ENCODE measurements at places on chromosomes 2 and 18.

DNA sequence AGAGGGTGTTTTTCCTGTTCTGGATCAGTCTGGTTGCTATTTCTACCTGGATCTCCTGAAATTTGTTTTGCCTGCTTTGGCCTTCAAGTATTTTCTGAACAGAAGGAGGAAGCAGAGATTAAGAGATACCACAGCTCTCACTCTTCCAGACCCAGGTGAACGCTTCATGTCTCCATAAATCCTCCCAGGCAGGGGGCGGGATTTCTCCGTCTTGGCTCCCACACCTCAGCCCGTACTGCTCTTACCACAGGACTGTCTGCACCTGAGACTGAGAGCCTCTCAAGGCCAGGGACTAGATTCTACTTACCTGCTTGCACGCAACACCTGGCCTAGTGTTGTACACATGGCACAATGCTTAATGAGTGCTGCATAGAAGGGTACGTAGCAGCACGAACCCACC is 59.9 kb upstream of the LRPPRC start:
- no peak for DNase-seq

DNA sequence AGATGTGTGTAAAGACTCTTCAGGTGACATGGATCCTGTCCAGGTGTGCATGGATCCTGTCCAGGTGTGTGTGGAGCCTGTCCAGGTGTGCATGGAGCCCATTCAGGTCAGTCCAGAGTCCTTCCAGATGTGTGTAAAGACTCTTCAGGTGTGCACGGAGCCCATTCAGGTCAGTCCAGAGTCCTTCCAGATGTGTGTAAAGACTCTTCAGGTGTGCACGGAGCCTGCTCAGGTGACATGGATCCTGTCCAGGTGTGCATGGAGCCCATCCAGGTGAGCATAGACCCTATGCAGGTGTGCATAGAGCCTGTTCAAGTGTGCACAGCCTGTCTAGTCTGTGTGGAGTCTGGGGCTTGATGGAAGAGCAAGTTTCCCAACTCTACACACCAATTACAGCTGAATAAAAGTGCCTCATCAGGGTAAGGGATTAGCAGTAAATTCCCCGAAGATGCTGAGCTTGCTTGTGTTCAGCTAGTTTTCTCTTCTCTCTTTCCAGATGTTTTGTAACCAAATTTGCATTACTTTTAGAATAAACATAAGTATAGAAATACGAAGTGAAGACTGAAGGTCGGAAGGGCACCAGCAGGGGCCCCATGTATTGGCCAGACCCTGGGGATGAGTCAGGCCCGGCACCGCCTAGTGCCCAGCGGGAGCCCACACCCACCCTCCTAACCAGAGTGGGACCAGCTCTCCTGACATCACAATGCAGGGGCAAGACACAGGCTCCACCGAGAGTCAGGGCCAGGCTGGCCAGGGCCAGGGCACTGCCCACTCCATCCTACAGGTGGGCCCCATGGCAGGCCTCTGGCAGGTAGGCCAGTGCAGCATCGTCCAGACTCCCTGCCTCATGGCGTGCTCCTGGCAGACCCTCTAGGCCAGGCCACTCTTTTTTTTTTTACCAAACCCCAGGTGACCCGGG is 38.6 kb upstream of the GPC1 start:
- DNase-seq, result no peak

GRCh38 chr2:223930103-223930976 is 14.8 kb downstream of the WDFY1 start:
- DNase-seq, result peak; percentile 52

- DNase-seq, result no peak
These were observed 41.8 kb downstream of the LDLRAD4 start for GRCh38 chr18:13260197-13260934.

DNA sequence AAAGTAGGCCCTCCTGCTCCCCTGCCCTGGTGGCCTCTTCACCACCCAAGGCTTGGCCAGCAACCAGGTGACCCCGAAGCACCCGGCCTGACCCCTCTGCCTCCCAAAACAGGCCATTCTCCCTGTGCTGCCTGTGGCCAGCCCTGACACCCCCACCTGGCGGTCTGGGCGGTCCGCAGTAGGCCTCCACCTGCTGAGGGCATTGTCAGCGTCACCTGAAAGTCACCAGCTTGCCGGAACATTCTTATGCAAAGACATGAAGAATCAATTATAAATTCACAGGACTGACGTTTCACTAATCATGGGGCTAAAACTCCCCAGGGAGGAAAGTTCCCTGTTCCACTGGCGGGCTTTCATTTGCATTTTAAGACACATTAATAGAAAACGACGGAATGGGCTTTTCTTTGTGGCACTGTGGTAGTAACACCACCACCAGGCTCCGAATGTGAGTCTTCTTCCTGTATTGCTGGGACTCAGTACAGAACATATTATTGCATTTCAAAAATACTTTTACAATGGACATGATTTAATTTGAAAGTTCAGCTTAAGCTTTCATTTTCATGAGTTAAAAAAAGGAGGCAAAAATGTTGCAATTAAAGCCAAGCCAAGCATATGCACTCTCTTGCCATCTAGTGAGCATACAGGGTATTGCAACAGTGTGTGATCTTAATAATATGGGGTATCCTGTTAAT is 57.4 kb downstream of the ADI1 start:
- peak; percentile 59 for DNase-seq

DNA sequence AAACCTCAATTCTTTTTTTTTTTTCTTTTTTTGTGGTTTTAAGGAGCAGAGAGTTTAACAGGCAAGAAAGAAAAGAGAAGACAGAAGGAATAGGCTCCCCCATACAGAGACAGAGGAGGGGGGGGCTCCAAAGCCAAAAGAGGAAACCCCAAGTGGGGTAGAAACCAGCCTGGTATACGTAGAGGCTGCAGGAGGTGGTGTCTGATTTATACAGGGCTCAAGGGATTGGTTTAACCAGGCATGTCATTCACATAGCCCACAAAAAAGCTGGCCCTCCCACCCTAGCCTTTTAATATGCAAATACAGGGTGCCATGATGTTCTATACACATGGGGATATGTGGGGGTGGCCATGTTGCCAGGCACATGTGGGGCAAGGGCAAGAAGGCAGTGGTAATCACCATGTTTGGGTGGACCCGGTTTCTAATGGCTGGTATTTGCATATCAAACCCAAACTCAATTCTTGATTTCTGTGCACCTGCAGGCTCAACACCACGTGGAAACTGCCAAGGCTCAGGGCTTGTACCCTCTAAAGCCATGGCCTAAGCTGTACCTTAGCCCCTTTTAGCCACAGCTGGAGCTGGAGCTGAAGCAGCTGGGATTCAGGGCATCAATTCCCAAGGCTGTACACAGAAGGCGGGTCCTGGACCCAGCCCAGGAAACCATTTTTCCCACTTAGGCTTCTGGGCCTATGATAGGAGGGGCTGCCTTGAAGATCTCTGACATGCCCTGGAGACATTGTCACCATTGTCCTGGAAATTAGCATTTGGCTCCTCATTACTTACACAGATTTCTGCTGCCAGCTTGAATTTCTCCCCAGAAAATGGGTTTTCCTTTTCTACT is 170.3 kb downstream of the MAIP1 start:
- DNase-seq, result no peak

DNA sequence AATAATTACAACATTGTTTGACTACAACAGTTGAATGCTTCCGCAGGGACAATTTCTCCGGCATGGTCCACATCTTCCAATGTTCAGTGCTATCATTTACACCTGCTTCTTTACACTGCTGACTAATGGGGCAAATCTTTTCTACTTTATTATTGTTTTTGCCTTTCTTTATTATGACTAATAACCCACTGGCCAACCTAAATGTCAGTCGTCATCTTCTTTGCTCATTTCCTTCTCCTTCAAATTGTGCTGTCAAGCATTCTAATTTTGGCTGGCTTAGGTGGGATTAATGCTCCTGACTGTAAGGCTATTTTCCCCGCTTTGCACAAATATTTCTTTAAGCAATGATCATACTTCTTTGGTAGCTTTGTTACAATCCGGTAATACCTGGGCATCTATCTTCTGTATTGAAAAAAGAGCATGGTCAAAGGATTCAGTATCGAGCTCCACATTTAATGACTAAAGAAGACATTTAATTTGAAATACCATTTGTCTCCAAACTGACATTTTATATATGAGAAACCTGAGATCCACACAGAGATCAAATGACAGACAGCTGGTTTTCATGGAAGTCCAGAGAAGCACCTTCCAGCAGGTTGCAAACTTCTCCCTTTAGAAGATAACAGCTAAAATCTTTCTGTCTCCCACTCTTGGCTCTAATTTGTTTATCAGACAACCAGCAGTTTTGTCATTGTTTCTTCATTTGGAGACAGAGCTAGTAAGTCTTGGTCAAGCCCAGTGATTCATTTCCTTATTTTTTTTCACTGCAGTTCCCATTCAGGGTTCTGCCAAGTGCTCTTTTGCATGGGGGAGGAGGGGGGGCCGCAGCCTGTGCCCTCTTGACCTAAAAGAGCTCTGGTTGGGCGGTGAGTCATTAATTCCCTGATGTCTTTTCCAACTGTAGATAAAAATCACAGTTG is 132.9 kb downstream of the SOCS6 start:
- DNase-seq, result no peak

DNA sequence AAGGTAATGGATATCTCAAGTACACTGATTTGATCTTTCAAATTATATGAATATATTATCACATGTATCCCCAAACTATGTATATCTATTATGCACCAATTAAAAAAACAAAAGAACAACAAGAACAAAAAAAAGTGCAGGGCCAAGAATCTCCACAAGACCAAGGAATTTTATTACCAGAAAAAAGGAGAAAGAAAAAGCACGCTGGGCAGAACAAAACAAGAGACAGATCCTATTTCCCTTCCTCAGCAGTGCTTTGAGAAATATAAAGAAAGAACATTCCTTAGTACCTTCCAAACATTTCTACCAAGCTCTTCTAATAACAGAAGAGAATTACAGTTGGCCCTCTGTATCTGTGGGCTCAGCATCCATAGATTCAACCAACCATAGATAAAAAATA is 144.7 kb upstream of the CREB1 start:
- DNase-seq, result no peak

DNA sequence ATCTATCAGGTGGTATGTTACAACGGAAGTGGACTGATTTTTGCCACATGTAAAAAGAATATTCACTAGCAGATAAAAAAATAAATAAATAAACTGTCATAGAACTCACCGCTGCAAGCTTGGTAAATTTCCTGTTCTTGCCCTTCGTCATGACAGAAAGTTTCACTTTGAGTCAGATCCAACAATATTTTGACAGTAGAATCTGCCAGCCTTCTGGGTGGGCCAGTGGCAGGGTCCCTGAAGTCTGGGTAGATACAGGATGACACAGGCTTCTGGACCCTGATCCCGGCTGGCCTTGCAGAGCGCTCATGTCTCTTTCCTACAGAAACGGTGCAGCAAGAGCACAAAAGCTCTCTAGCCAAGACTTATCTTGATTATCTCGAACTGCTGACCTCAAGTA is 97.8 kb upstream of the PMAIP1 start:
- DNase-seq, result no peak

DNA sequence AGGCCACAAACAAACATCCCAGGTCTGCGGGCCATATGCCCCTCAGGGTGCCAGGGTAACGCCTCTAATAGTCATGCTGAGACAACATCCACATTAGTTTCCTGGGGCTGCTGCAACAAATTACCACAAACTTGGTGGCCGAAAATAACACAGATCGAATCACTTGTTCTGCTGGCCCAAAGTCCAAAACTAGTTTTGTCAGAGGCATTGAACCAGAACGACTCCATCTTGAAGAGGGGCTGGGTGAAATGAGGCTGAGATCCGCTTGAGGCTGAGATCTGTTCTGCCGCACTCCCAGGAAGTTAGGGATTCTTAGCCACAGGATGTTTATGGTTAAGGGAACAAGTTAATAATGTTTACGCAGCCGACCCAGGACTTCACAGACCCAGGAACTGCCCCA is 66.7 kb downstream of the COPS8 start:
- no peak for DNase-seq

DNA sequence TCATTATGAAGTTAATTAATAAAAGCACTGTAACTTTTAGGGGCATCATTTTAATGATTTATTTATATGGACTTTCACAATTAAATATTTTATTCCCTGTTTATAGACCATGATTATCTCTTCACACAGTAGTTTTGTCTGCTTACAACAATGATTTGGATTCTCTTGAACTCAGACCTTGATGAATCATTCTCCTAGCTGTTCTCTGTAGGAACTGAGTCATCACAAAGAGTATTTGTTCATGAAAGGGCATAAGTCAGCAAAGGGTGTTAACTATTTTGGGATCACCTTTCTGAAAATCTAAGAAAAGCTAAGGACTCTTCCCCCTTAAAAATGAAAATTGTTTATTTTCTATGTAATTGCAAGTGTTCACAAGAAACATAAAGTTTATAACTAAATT is 461.1 kb upstream of the UBE2E3 start:
- DNase-seq, result no peak

DNA sequence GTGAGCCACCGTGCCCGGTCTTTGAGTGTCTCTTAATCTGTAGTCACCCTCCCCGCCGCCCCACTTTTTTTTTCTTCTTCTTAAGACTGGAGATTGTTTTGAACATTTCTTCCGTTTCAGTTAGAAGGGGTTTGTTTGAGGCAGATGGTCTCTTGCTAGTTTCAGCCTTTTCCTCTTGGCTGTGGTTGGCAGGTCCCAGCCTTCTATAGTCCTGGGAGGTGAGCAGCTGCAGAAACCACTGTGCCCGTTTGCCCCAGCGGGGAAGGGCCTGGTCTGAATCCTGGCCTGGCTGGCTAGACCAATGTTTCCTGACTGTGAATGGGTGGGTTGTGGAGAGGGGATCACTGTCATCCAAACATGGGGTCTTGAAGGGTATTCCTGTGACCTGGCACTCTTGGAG is 30.1 kb upstream of the MCFD2 start:
- DNase-seq, result no peak

DNA sequence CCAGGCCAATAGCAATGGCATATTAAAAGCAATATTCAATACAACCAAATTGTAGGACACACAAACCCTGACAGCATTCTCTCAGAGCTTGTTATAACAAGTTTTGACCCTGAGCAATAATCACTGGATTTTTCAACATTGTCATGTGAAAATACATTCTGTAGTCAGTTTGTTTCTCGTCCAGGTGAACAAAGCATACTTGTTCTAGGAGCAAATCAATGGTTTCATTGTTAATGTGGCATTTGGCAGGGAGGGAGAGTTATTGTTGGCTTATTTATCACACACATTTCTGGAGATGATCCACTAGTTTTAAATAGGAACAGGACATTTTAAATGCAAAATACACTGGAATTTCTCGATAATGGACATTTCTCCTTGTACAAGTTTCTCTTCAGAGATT is 69.9 kb upstream of the L3MBTL4 start:
- DNase-seq, result no peak

- DNase-seq, result no peak
These were observed 176.8 kb downstream of the KCNS3 start for GRCh38 chr2:18055290-18055689.

DNA sequence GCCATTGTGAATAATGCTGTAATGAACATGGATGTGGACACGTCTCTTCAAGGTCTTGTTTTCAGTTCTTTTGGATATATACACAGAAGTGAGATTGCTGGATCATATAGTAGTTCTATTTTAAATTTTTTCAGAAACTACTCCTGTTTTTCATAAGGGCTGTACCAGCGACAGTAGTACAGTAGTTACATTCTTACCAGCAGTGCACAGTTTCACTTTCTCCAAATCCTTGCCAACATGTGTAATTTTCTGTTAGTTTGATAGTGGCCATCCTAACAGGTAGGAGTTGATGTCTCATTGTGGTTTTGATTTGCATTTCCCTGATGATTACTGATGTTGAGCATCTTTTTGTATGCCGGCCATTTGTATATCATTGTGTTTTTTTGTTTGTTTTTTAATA is 81.7 kb downstream of the EPC2 start:
- no peak for DNase-seq
